AG04449 (cell line): ENCODE measurements at places on chromosomes 3 and 15.

DNA sequence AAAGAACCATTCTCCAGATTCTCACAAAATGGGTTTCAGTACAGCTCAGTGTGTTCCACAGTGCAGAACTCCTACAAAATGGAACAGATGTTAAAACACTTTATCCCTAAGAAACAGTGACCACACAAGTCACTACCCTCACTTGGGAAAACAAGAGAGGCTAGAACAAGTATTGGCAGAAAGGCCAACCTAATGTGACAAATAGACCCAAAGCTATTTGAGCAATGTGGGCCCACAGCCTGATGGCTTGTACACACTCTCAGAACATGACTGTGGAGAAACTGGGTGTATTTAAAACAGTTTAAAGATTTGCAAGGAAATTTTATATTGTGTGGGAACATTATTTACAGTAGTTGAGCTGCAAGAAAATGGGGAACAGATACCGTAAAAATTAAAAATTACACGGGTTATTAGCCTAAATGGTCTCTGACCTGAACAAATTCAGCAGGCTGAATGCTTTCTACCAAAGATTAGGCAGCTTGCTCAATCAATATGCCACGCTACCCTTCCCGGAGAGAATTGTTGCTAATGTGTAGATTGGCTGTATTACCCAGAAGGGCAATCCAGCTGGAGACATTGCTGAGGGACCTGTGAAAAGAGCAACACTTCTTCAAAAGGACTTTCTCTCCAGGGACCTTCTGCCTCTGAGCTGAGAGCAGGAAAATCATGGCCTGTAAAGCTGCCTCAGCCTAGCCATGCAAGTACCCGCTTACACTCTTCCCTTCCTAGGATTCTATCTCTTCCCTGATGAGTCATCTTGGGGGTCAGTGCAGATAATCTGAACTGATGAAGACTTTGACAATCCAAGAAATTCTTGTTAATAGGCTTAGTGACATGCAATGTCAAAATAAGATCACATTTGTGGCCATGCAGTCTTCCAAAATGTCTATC, 97.1 kb downstream of the STRIT1 start:
- no peak for DNase-seq

DNA sequence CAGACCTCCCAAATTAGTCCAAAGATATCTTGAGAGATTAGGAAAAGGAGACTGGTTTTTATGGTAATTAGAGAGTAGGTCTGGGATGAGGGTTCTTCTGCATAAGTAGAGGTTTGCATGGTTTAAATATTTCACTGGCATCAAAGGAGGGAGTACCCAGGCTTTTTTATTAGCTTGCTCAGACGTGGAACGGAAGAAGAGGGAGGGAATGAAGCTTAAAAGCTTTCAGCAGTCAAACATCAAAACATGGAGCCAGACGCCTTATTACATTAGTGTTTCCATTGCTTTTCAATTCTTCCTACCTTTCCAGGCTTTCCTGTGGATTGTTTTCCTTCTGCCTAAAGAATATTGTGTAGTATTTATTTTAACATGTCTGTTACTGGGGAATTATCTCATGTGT, 342.1 kb upstream of the SOX2 start:
- no peak for DNase-seq

- no peak for DNase-seq
Observed at GRCh38 chr3:196686436-196686835, 25.6 kb downstream of the CEP19 start.

GRCh38 chr3:36302626-36303025, 77.7 kb upstream of the STAC start:
- DNase-seq = no peak

DNA sequence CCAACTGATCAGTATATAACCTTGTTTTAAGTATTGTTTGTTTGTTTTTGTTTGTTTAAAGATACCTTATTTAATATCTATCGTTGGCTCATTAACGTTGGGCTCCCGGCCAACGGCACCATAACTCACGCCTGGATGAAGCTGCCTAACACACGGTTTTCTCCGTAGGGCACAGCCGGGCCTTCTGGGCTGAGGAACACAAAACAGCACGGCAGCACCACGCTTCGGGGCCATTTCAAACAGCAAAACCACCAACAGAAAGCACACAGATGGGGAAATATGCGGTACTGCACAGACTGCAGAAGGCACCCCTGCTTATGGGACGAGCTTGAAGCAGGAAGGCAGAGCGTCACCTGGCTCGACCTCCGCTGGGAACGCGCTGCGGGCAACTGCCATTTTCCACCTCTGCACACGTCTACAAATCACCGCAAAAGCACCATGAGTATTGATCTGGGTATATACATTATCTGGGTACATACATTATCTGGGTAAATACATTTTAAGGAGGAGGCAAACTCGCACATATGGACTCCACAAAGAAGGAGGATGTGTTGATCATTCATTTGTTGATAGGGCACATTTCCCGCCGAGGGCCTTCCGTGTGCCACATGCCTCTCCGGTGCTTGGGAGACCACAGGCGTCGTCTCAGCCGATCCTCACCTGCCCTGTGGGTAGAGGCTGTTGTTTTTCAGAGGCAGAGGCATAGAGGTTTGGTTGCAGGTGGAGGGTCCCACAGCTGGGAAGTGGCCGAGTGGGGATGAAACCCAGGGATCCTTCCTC, 123.7 kb upstream of the ATP2B2 start:
- DNase-seq = no peak

GRCh38 chr3:130838898-130839600, 54.8 kb upstream of the ATP2C1 start:
- no peak for DNase-seq

DNA sequence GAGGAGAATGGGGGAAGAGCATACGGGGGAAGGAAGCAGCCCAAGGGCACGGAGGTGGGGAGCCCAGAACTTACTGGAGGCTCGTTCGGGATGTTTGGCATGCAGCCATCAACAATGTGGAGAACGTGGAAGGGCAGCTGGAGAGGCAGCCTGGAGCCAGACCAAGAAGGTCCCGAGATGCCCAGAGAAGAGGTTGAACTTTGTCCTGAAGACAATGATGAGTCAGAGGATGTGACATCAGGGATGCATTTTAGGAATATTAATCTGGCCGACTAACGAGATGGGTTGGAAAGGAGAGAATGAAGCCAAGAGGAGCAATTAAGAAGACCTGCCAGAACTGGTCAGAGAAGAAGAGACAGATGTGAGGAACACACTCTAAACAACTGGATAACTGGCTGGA, 98.2 kb downstream of the SRGAP3 start:
- DNase-seq = no peak

DNA sequence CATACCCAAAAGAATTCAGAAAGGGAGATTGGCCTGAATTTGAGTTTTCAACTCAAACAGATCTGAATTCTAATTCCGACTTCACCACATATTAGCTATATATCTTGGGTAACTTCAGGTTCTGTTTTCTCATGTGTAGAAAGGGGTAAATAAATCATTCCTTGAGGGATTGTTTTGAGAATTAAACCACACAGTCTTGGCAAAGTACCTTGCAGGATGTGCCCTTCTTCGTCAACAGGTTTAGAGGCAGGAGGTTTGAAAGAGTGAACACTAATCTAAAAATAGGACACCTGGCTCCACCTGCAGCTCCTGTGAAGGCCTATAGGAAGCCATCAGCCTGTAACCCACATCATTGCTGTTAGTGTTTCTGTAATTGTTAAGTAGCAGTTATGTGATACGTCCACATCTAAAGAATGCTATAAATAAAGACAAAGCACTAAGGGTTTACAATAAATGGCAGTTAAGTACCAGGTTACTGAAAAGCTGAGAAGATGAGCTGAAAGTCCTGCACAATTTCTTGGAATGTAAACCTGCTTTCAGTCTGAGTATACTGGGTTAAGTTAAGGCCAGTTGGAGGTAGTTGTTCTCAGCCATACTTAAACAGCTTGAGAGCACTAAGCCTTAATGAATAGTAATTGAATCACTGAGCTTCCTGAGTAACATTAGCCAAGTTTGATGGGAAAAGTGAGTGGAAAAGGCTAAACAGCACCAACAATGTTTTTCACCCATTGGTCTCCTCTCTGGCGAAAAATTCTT, 6.0 kb downstream of the CCDC80 start:
- DNase-seq = no peak

GRCh38 chr15:90286678-90287077, 21.2 kb downstream of the NGRN start:
- no peak for DNase-seq

DNA sequence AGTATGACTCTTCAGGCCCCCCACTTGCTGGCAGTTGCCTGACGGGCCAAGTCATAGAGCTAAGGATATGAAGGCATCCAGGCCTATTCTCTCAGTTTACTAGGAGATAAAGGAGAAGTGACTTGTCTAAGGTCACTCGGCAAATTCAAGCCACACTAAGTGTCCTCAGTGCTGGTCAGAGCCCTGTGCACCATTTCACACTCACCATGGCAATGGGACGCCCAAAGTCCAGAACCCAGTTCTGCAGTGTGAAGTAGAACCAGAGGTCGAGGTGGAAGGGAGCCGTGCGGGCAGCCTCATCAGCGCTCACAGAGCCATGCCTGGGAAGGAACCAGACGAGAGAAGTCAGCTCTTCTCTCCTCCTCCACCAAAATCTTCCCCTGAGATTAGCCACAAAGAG, 11.2 kb downstream of the CLN6 start:
- no peak for DNase-seq

DNA sequence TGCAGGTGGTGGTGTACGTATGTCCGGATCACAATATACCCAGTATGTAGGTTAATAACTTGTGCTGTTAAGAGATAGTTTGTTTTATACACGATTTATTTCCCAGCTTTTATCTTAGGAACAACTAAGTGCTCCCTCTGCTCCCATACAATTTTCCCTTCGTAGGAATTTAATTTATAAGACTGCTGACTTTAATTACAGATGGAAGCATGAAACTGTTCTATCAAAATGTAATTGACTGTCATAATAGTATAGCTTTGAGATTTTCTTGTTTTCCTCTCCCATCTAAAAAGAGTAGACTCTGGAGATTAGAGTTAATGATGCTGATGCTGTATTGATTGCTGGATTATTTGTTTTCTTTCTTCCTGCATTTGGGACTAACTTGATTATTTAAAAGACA, 370.7 kb upstream of the SGO1 start:
- no peak for DNase-seq

DNA sequence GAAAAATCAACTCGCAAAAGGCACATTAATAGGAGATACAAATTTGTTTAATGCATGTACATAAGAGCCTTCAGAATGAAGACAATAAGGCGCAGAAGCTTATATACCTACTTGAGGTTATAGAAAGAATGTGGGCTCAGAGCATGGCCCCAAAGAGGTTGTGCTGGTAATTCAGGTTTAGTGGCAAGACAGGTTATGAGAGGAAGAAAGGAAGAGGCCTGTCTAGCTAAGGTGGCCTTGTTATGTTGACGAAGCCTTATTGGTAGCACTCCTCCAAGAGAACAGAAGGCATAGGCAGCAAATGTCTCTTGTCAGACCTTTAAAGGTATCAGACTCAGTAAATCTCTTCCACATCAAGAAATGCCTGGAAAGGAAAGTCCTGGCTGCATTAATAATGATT, 290.8 kb downstream of the MCTP2 start:
- DNase-seq = no peak

DNA sequence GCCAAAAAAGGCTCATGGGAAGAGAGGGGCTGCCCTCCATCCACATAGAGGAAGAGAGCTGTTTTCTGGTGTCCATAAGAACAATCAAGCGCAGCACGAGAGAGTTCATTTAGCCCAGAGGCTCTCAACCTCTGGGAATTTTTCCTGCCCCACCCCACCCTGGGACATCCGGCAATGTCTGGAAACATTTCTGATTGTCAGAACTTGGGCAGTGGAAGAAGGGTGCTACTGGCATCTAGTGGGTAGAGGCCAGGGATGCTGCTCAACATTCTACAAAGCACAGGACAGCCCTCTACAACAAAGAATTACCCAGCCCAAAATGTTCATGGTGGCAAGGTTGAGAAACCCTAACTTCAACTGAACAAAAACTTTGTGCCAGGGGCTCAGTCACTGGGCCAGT, 92.9 kb downstream of the RAB11A start:
- no peak for DNase-seq

DNA sequence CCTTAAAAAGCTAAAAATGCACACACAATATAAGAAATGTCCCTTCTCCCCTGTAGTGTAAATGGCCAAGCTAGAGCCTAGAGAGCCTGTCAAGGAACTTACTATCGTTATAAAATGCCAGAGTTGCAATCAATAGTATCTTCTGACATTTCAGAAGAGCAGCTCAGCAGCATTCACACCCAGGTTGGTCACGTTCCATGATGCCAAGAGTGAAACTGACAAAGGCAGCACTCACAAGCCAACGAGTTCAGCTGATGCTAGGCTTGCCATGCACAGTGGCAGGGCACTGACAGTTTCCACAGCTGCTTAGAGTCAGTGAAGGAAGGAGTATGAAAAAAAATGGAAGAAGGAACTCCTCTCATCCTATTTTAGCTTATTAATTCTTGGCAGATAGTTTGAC, 331.4 kb upstream of the CCDC54 start:
- no peak for DNase-seq
